ENCODE measurements at places on chromosomes 4 and X.

DNA sequence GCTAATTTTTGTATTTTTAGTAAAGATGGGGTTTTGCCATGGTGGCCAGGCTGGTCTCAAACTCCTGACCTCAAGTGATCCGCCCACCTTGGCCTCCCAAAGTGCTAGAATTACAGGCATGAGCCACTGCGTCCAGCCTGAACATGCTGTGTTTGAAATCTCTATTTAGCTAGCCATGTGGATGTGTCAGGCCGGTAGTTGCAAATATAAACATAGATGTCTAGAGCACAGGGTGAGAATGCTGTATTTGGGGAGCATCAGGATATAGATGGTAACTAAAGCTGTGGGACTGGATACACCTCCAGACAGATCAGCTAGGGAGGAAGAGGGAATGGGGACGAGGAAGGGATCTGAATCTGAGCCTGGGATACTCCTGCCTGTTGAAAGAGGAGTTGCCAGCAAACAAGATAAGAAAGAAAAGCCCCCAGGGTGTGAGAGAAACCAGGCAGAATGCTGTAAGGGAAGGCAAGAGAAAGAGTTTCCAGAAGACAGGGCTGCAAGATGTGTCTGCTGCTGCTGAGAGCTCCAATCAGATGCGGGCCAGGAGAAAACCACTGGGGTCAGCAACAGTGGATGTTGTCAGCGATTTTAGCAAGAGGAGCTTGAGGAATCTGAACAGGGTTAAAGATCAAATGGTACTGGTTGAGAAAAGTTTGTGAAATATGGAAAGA lies 177.4 kb downstream of the PALLD start:
- DNase-seq = no peak

DNA sequence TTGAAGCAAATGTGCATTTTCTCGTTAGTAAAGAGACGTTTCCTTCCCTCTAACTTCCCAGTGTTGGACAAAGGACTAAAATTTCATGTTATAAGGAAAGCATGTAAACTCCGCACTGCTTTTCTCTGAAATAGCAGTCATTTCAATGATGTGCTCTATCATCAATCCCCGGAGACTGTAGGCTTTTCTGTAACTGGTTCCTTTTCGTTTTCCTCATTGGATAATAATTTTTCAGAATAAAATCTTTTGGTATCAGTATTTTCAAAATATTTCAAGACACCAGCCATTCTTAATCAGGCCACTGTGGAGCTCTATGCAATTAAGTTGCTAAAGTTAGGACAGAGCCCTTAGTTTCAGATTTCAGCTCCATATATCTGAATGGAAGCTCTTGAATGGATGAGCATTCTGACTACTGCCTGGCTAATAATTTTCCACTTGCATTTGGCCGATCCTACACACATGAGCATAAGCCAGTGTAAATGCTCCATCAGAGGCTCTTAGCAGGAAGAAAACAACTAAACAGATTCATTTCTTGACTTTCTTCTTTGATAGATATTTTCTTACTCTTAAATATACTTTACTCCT lies 157.7 kb downstream of the CHIC2 start:
- peak; percentile 47 for DNase-seq

- no peak for DNase-seq
These were observed 57.3 kb downstream of the APBB2 start for GRCh38 chr4:41157009-41157408.

GRCh38 chr4:163070023-163070422 lies 96.7 kb downstream of the NAF1 start:
- no peak for DNase-seq
